ENCODE measurements at places on chromosomes 3 and 15.

- DNase-seq = no peak
These were observed 1038.6 kb downstream of the TUSC7 start for GRCh38 chr3:117748131-117748530.

DNA sequence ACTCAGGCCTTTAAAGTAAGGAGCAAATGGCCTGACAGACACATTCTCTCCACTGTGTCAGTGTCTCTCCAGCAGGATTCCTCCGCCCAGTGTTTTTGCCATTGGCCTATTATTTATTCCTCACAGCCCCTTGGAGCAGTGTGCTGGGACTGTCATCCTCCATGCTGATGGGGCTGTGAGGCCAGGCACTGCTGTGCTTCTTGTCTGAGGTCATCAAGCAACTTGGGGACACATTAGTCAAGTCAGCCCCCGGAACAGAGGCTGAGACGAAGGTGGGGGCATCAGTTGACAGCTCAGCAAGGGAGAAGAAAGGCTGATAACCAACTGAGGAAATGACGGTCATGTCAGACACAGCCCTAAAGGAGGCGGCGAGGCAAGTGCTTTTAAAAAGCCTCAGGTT is 67.4 kb downstream of the XXYLT1 start:
- no peak for DNase-seq

DNA sequence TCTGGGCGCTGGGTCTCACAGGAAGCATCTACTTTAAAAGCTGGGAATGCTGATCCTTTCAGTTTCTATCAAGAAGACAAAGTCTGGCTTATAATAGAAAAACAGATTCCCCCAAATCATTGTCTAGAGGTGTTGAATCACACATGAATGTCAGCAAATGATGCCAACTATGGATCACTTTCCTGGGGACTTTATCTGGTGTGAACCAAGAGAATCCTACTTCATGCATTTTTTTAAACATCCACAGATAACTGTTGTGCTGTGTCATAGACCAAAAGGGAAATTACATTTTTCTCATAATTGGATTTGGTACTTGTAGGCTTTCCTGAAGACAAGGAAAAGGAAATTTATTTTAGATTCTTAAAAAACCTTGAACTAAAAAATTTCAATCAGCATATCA is 132.7 kb downstream of the CD47 start:
- DNase-seq = no peak

DNA sequence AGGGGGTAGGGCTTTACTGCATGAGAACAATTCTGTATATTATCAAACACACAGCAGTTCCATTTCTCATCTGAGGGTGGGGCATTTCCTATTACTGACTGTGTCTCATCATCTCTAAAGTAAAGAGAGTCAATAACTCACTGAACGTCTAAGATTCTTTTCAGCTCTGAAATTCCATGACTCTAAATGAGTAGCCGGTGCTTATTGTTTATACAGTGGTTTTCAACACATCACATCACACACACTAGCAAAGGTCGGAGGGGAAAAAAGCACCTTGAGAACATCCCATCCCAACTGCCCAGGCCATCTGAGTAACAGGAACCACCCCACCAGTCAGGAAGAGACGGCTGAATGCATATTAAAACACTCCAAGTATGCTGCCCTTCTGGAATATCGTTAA is 196.0 kb downstream of the SUCLG2 start:
- no peak for DNase-seq

Measured in substantia nigra (tissue), 51 donors.